Anterior cingulate cortex (tissue), 58 donors: ENCODE measurements at places on chromosomes 16 and 17.

DNA sequence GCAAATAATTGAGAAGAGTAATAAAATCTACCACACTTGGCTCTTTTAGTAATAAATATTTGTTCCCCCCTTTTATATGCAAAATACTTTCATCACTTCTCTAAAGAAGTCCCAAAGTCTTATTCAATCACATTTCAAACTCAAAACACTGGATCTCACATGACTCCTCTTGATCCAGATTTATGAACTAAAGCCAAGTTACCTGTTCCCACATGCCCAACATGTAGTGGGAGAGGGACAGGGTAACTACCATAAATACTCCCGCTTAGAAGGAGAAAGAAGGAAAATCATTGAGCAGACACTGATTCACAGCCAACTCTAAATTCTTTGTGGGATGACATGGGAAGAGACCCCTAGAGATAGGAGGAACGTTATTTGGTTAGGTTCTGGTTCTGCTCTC lies 64.9 kb upstream of the PMFBP1 start:
- DNase-seq: no peak

GRCh38 chr17:75926456-75926855 lies 14.4 kb downstream of the FBF1 start:
- DNase-seq: no peak

DNA sequence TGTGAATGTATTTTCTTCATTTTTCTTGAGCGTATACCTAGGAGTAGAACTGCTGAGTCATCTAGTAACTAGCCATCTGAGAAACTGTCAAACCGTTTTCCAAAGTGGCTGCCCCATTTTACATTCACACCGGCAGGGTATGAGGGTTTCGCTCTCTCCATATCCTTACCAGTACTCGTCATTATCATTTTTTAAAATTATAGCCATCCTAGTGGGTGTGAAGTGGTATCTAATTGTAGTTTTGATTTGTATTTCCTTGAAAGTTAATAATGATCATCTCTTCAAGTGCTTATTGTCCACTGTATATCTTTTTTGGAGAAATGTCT lies 6.0 kb downstream of the RNF157 start:
- no peak for DNase-seq

- DNase-seq: no peak
Measured at GRCh38 chr16:75093598-75094540, 22.7 kb downstream of the LDHD start.

DNA sequence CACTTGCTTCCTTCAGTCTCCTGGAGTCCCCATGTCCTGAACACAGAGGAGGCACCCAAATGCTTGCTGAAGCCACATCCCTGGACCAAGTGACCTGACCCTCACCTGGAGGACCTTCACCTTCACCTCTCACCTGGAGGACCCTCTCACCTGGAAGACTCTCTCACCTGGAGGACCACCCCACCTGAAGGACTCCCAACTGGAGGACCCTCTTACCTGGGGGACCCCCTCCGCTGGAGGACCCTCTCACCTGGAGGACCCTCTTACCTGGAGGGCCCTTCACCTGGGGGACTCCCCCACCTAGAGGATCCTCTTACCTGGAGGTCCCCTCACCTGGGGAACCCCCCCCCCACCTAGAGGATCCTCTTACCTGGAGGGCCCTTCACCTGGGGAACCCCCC lies 573 bp upstream of the CDK10 start:
- DNase-seq: no peak

DNA sequence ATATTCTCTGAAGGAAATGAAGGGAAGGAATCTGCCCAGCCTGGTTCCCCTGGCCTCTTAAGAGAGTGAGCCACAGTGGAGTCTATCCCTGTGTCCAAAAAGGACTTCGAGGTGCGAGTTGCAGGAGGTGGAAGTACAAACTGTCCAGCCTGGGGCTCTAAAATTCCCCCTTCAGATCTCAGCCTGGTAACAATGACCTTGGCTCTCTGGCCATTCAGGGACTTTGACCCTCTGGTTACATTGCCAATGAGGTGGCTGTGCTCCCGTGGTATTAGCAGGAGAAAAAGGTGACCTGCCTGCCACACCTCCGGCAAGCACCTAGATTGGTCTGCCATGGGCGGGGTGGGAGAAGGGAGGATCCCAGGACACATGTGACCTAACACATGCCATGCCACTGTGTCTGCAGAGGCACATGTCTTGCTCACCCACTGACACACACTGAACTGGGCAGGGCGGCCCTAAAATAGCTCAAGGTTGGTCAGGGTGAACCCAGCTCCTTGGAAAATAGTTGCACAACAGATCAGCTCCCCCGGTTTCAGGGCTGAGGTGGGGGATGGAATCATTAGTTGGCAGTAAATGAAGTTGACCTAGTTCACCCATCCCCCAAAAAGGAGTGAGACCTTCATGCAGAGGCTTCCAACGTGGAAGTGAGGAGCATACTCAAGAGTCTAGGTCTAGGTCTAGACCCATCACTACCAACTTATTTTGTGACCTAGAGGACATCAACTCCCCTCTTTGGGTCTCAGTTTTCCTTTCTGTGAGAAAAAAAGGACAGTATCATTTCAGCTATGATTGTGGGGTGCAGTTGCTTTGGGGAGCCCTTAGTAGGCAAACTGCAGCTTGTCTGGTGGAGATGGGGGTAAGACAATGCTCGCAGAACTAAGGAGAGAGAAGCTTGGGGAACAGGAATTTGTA lies 2.2 kb downstream of the NR1D1 start:
- DNase-seq: peak; percentile 23

- no peak for DNase-seq
Measured at GRCh38 chr17:76314392-76315227, 6.5 kb upstream of the QRICH2 start.

DNA sequence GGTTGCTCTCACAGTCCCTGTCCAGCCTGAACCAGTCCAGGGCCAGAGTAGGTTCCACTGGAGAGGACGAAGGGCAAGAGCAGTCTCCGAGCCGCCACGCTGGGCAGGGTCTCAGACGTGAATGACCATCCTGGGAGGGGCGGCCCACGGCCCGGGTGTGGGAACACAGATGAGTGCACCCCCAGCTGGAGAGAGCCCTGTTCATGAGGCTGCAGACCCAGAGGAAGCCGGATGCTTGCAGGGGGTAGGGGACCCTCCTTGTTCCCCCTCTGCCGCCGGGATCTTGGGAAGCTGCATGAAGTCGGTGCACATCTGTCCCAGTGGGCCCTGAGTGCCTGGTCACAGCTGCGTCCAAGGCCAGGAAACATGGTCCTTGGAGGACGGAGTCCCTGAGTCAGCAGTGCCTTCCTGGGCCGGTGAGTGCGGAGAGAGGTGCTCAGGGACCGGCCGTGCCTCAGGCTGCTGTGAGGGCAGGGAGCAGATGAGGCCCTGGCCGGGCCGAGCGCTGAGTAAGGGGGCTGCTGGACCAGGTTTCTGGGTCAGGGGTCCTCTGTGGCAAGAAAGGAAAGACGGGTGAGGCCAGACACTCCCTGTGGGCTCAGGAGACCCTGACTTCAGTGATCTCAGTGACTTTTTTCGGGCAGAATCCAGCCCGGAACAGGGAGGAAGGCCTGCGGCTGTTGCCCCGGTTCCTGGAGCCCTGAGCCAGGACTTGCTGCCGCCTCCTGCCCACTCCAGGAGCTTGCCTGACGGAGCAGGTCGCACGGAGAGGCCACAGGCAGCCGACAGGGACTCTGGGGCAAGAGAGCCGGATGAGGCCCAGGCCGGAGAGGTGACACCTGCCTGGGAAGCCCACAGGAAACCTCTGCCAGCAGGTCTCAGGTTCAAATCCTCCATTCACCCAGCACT lies 45.8 kb downstream of the ACTG1 start:
- DNase-seq: no peak

DNA sequence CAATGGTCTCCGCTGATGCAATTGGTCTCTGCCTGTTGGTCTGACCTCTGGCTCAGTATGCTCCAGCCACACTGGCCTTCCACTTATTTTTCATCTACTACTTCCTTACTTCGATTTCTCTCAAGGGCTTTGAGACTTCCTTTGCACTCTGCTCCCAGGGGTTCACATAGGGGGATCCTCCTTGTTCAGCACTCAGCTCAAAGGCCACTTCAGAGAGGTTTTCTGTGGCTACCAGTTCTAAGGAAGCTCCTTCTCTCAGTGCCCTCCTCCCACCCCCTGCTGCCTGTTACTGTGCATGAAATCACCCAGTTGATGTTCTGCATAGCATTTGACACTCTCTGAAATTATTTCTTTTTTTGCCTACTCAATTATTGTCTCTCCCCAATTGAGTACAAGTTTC lies 476.4 kb downstream of the HS3ST3B1 start:
- DNase-seq: no peak

DNA sequence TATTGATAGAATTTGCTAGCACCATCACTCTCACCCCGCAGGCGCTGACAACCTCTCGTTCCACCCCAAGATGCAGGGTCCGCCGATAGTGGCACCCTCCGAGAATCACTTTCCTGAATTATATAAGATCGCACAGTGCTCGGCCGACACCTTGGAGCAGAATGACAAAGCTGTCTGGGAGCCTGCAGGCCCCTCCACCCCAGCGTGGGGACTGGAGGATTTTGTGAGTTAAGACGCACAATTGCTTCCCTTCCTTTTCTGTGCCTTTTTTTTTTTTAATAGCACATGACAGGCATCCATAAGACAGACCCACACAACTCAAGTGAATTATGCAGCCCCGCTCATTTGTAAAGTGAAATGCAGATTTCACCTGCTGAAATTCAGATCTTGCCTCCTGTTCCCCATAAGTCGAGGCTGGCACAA lies 155.3 kb downstream of the C16orf78 start:
- no peak for DNase-seq

GRCh38 chr16:339680-340079 lies 12.8 kb downstream of the AXIN1 start:
- no peak for DNase-seq

GRCh38 chr17:10888858-10889257 lies 51.0 kb upstream of the PIRT start:
- no peak for DNase-seq

GRCh38 chr16:73813527-73813926 lies 483.1 kb upstream of the PSMD7 start:
- no peak for DNase-seq

- DNase-seq: no peak
Measured at GRCh38 chr16:74921051-74921450, 63.9 kb downstream of the WDR59 start.

DNA sequence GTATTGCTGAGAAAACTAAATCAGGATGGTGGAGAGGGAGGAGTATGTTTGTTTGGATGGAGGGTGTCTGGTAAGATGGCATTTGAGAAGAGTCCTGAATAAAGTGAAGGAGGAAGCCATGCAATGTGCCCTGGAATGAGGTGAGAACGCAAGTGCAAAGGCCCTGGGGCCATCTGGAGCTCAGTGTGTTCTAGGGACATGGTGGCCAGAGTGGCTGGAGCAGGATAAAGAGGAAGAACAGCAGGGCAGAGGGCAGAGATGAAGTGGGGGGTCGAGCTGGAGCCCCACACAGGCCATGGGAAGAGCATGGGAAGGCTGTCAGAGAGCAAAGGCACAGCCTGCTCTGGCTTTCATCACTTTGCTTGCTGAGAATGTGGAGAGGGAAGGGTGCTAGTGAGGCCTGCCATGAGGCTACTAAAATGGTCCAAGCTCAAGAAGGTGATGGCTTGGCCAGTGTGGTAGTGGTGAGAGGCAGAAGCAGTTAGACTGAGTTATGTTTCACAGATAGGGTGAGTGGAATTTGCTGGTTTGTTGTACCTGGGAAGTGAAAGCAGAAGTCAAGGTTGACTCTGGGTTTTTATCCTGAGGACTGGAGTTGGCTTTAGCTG lies 234.1 kb downstream of the FOXL1 start:
- no peak for DNase-seq

DNA sequence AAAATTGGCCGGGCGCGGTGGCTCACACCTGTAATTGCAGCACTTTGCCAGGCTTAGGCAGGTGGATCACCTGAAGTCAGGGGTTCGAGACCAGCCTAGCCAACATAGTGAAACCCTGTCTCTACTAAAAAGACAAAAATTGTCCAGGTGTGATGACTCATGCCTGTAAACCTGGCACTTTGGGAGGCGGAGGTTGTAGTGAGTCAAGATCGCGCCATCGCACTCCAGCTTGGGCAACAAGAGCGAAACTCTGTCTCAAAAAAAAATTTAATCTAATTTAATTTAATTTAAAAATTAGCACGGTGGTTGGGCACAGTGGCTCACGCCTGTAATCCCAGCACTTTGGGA lies 1.6 kb upstream of the HBQ1 start:
- DNase-seq: no peak

GRCh38 chr16:24580665-24581064 lies 41.3 kb downstream of the RBBP6 start:
- no peak for DNase-seq

GRCh38 chr17:63514477-63514876 lies 8.7 kb upstream of the KCNH6 start:
- no peak for DNase-seq

DNA sequence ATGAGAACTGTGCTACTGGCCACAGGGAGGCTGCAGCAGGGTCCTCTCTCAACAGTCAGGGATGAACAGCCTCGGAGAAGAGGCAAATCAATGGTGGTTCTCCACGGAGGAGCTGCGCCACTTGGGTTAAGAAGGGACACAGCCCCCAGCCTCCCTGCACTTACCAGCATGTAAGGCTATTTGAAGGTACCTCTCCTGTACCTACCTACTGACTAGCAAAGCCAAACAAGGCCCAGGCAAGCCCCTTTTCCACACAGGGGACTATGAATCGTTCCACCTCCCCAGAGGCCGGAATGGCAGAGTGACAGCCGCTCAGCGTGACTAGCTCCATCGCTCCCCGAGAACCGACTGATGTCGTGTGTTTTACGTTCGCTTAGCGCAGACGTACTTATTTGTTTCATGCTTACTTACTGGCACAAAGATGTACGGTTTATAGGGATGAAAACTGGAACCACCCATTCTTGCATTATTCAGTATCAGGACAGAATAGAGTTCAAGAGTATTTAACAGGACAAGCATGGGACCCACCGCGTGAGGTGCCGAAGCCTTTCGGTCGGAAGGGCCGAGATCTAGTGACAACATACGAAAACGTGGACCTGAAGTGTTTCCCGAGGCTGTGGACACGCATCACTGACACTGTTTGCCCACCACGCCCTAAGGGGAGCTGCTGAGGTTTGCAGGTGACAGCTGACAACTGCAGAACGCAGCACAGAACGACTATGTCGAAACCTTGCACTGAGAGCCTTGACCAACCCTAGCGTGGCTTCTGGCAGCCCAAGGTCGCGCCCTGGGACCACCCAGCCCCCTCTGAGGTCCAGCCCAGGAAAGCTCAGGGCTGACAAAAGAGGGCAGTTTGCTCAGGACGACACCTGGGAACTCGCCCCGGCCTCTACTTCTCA lies 1.0 kb downstream of the TEPSIN start:
- no peak for DNase-seq

GRCh38 chr16:67661101-67661761 lies 471 bp downstream of the PARD6A start:
- DNase-seq: peak; percentile 34

GRCh38 chr16:10383626-10384025 lies 2.2 kb upstream of the ATF7IP2 start:
- no peak for DNase-seq

DNA sequence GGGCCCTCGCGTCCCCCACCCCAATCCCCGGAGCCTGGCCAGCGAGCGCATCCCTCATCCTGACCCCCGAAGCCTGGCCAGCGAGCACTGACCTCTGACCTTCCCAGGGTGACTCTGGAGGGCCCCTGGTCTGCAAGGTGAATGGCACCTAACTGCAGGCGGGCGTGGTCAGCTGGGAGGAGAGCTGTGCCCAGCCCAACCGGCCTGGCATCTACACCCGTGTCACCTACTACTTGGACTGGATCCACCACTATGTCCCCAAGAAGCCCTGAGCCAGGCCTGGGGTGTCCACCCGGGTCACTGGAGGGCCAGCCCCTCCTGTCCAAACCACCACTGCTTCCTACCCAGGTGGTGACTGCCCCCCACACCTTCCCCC lies 2.3 kb downstream of the TPSD1 start:
- DNase-seq: no peak
